Fibroblast of the aortic adventitia (primary cell): ENCODE measurements at places on chromosomes 3 and 15. TPM values are rescaled to one million over a fixed set of nuclear protein-coding genes. Genes with fewer than 3 reads are reported as not detected.

OIP5 gene
- total RNA-seq: 0.25 and 9.0 TPM in 2 replicates

CP gene
- total RNA-seq: 1.2 TPM in 1 of 2 replicates, not detected in the other

GRCh38 chr15:44246521-44247268 lies 41.8 kb upstream of the GOLM2 start:
- DNase-seq: no peak

PRR20G gene
- not detected in 2 replicates for total RNA-seq

BCHE gene
- total RNA-seq: 5.7 and 76.2 TPM in 2 replicates

C3orf85 gene
- total RNA-seq: not detected in 2 replicates

NOX5 gene
- total RNA-seq: 0.08 and 0.27 TPM in 2 replicates

- DNase-seq: no peak
These were observed 211.1 kb upstream of the ADAMTS9 start for GRCh38 chr3:64898941-64899340.

DNA sequence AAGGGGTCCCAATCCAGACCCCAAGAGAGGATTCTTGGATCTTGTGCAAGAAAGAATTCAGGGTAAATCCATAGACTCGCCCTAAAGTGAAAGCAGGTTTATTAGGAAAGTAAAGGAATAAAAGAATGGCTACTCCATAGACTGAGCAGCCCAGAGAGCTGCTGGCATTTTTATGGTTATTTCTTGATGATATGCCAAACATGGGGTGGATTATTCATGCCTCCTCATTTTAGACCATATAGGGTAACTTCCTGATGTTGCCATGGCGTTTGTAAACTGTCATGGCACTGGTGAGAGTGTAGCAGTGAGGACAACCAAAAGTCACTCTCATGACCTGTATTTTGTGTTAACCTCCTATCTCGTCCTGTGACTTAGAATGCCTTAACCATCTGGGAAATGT lies 142.2 kb downstream of the DOCK3 start:
- no peak for DNase-seq
